Left lobe of liver (tissue), 2 donors: ENCODE measurements at places on chromosomes 4 and X. TPM values are rescaled to one million over a fixed set of nuclear protein-coding genes. Genes with fewer than 3 reads are reported as not detected.

- no peak for DNase-seq
Observed at GRCh38 chrX:110287605-110288004, 30.3 kb downstream of the AMMECR1 start.

DNA sequence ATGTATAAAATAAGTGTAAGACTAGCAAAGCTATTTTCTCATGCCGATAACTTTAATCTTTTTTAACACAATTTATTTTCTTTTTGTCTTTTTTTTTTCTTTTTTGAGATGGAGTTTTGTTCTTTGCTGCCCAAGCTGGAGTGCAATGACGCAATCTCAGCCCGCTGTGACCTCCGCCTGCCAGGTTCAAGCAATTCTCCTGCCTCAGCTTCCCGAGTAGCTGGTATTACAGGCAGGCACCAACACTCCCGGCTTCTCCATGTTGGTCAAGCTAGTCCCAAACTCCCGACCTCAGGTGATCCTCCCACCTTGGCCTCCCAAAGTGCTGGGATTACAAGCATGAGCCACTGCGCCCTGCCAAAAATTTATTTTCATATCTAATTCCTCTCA is 164.2 kb upstream of the SLIT2 start:
- DNase-seq: no peak

- DNase-seq: no peak
Observed at GRCh38 chr4:178633263-178633662, 1191.0 kb upstream of the AGA start.

DNA sequence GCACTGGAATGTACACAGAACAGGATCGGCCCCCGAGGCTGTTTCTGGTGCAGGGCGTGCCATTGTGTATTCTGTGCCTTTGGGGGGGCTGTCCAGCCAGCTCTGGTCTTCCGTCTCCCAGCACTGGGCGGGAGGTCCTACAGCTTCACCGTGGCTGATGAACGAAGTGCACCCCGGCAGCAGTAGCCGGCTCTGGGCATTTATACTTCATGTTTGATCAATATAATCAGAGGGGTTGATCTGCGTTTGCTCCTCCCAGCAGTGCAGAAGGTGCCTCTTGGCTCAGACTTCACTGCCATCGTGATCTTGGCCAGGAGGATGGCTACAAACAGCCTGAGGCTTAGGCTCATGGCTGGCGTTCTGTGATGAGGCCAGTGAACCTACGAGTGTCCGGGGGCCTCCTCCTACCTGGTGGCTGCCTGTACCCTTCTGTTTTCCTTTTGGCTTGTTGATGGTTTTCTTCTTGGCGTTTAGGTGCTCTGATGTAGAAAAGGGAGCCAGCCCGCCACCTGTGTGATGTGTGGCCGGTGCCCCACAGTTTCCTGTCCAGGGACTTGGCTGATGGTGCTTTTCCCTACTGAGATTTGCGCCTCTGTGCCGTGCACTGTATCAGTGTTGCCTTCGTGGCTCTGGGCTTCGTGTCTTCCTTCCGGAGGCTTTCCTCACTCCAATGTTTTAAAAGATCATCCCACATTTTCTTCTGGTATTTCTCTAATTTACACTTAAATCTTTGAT is 31.2 kb upstream of the HGFAC start:
- peak; percentile 60 for DNase-seq

The F8A2 gene
- total RNA-seq: 7.7 TPM

The CT45A1 gene
- total RNA-seq: not detected

The FGG gene
- 7,950 TPM for total RNA-seq

The WDR17 gene
- 0.23 TPM for total RNA-seq

The TMSB15C gene
- 0.18 TPM for total RNA-seq

The CHST7 gene
- 6.6 TPM for total RNA-seq
